ENCODE measurements at places on chromosomes 5 and 9. TPM values are rescaled to one million over a fixed set of nuclear protein-coding genes. Genes with fewer than 3 reads are reported as not detected.

Gene TBC1D9B
- total RNA-seq: 74.8 TPM

Gene RMND5B
- total RNA-seq: 27.9 TPM

Gene FBLL1
- not detected for total RNA-seq

Gene IFNE
- 0.15 TPM for total RNA-seq

Gene LCN9
- not detected for total RNA-seq

Gene KIF24
- 6.7 TPM for total RNA-seq

Gene NEURL1B
- 0.04 TPM for total RNA-seq

Gene FAM200C
- total RNA-seq: 1.2 TPM

Gene NKD2
- 0.20 TPM for total RNA-seq

Gene COL15A1
- not detected for total RNA-seq

Gene PCDHAC2
- total RNA-seq: not detected

Gene SLC35D2
- 7.9 TPM for total RNA-seq

Gene CATSPER3
- total RNA-seq: 0.29 TPM

Gene OGN
- not detected for total RNA-seq

Gene PCDHGB7
- total RNA-seq: 0.11 TPM

Gene ZFP2
- 0.31 TPM for total RNA-seq

Gene SPATA6L
- 0.51 TPM for total RNA-seq

Gene SPINK13
- not detected for total RNA-seq

Gene C9orf40
- total RNA-seq: 22.0 TPM

Gene SLC34A3
- total RNA-seq: not detected

Gene MARCOL
- total RNA-seq: not detected

Gene ACTL7A
- total RNA-seq: not detected

Gene AQP7
- total RNA-seq: not detected

Gene ANXA6
- total RNA-seq: 452 TPM

Gene FOXD4L3
- total RNA-seq: not detected

Gene SLC1A3
- 0.37 TPM for total RNA-seq

Gene PCDHA4
- not detected for total RNA-seq

Gene CAMK2A
- total RNA-seq: not detected

Gene WNK2
- 0.20 TPM for total RNA-seq

Gene TAF11L3
- not detected for total RNA-seq

Gene LTC4S
- 1.0 TPM for total RNA-seq

Gene KCNMB1
- not detected for total RNA-seq

Gene SETX
- 37.3 TPM for total RNA-seq

Gene PRRX2
- total RNA-seq: 0.35 TPM

Gene GLRA1
- total RNA-seq: not detected

Gene COL5A1
- total RNA-seq: 0.13 TPM

Gene FCN2
- total RNA-seq: not detected

Gene MLANA
- total RNA-seq: not detected

Gene PIP5K1B
- total RNA-seq: 3.1 TPM

Gene IFNA2
- total RNA-seq: not detected

Gene SEC16A
- total RNA-seq: 78.0 TPM

Gene BHMT
- total RNA-seq: not detected

Gene NSUN2
- total RNA-seq: 124 TPM

Gene ABCA1
- 0.89 TPM for total RNA-seq

Gene PFN3
- total RNA-seq: not detected

Gene RETREG1
- total RNA-seq: 11.4 TPM

Gene FBP1
- 0.55 TPM for total RNA-seq

Gene TRPM3
- not detected for total RNA-seq

Gene DNLZ
- total RNA-seq: 43.0 TPM

Gene SLCO4C1
- 0.11 TPM for total RNA-seq

Gene TNFSF15
- total RNA-seq: 0.20 TPM

Gene ZNF474
- total RNA-seq: not detected

All from CD8-positive, alpha-beta memory T cell (primary cell).